ENCODE measurements at places on chromosomes 1 and 21. TPM values are rescaled to one million over a fixed set of nuclear protein-coding genes. Genes with fewer than 3 reads are reported as not detected.

DNA sequence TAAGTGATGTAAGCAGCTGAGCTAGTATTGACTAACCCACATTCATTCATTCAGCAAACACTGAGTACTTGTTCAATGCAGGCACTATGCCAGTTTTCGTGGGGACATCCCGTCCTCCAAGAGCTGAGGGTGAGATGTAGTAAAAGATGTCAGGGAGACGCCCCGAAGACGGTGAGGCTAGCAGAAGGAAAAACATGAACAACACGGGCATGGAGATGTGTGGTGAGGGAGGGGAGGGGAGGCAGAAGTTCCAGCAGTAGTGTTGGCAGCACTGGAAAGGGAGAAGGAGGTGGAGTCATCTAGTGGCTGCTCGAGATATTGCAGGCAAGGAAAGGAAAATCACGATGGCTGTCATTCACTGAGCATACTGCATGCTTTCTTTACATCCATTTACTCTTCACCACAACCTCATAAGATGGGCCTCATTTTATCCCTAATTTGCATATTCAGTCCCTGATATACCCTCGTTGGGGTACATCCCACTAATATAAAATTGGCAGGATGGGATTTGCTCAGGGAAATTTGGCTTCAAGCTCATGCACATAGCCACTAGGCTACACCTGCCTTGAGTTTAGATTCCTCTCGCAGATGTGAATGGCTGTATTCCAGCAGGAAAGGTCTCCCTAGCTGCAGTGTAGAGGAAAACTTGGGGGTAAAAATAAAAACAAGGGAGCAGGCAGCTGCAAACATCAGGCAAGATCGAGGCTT, 14.5 kb downstream of the PDZK1IP1 start:
- H3K4me1 ChIP-seq = no peaks in the 10 kb centered on the region
- peak; percentile 31 for DNase-seq
- no peak overlapping the region for H3K27ac ChIP-seq
- H3K27me3 ChIP-seq = no peaks in the 10 kb centered on the region
- H3K36me3 ChIP-seq = no peaks in the 10 kb centered on the region
- no peak overlapping the region for H3K4me3 ChIP-seq

DNA sequence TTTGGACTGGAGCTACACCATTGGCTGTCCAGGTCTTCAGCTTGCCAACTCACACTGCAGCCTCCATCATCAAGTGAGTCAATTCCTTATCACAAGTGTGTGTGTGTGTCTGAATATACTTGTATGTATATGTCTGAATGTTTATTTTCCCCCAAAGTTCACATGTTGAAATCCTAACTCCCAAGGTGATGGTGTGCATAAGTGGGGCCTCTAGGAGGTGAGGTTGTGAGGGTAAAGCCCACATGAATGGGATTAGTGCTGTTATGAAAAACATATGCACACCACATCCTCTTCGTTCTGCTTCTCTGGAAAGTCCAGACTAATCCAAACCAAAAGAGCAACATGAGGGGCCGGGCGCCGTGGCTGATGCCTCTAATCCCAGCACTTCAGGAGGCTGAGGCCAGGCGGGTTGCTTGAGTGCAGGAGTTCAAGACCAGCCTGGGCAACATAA, 48.7 kb upstream of the LBR start:
- H3K27me3 ChIP-seq = no peaks in the 10 kb centered on the region
- H3K4me3 ChIP-seq = no peak overlapping the region
- H3K27ac ChIP-seq = no peak overlapping the region
- DNase-seq = no peak
- H3K4me1 ChIP-seq = peaks cover 2% of the 10 kb centered on the region

- no peaks in the 10 kb centered on the region for H3K4me1 ChIP-seq
- no peaks in the 10 kb centered on the region for H3K27me3 ChIP-seq
- no peak overlapping the region for H3K4me3 ChIP-seq
- H3K36me3 ChIP-seq = no peaks in the 10 kb centered on the region
- no peak for DNase-seq
Observed at GRCh38 chr1:177706977-177707376, 262.9 kb downstream of the SEC16B start.

- H3K27ac ChIP-seq = no peak overlapping the region
- no peaks in the 10 kb centered on the region for H3K36me3 ChIP-seq
Observed at GRCh38 chr1:921011-921837, 2.5 kb upstream of the SAMD11 start.

- H3K4me3 ChIP-seq = peak overlapping the region; percentile 87
- H3K4me1 ChIP-seq = no peaks in the 10 kb centered on the region
- H3K27me3 ChIP-seq = no peaks in the 10 kb centered on the region
- no peak overlapping the region for H3K27ac ChIP-seq
- no peaks in the 10 kb centered on the region for H3K36me3 ChIP-seq
Observed at GRCh38 chr1:93446837-93447451, 974 bp upstream of the FNBP1L start.

DNA sequence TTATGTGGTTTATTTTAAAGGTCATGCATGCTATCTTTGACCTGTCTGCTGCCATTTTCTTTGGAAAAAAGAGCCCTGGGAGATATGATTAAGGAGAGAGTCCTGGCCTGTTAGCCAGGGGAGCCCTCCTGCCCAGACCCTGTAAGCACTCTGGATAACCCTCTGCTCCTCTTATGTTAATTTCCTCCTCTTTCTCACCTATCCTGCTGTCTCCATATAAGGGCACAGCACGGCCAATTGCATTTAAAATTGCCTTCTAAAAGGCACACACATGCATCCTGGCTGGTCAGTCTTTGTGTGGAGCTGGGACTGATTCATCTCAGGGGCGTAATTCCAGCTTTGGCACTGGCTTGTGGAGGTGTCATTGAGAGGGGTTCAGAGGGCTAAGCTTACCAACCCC, 158.9 kb downstream of the ST6GALNAC5 start:
- H3K4me1 ChIP-seq = no peaks in the 10 kb centered on the region
- no peak for DNase-seq
- no peak overlapping the region for H3K27ac ChIP-seq
- H3K36me3 ChIP-seq = no peaks in the 10 kb centered on the region

DNA sequence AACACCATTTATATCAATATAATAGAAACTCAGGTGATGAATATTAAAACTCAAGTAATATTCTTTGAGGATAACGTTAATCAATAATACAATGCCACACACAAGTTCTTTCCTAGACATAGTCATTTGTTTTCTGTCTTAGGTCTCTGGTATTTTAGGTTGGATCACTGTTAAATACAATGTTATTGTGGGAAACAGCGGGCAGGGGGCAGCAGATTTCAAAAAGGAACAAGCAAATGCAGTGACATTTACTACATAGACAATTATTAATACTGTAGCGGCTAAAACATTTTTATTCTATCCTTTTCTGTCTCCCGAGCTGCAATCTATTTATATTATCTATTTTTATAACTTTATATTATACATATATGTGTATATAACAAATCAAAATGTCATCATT, 186.4 kb upstream of the ZNHIT6 start:
- H3K27ac ChIP-seq = no peak overlapping the region
- DNase-seq = peak; percentile 4
- H3K36me3 ChIP-seq = no peaks in the 10 kb centered on the region
- no peak overlapping the region for H3K4me3 ChIP-seq
- no peaks in the 10 kb centered on the region for H3K4me1 ChIP-seq
- no peaks in the 10 kb centered on the region for H3K27me3 ChIP-seq

DNA sequence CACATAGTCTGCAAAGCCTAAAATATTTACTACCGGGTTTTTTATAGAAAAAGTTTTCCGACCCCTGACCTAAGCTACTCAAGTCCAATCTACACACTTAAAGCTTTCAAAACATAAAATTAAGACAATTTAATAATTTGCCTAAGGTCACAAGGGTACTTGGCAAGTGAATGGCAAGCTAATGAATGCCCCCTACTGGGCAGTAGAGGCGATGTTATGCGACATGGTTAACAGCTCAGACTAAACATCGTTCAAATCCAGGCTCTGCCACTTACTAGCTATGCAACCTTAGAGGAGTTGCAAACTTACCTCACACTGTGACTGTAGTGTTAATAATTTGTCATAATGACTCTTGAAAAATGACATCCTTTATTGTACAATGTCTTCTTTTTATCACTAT, 317.2 kb upstream of the NFIA start:
- no peaks in the 10 kb centered on the region for H3K36me3 ChIP-seq
- no peak for DNase-seq
- peaks cover 12% of the 10 kb centered on the region for H3K4me1 ChIP-seq
- no peaks in the 10 kb centered on the region for H3K27me3 ChIP-seq

GRCh38 chr21:35010447-35010846, 38.7 kb downstream of the RUNX1 start:
- H3K27me3 ChIP-seq = no peaks in the 10 kb centered on the region
- H3K4me3 ChIP-seq = no peak overlapping the region
- no peak for DNase-seq
- no peak overlapping the region for H3K27ac ChIP-seq
- peaks cover 11% of the 10 kb centered on the region for H3K4me1 ChIP-seq

DNA sequence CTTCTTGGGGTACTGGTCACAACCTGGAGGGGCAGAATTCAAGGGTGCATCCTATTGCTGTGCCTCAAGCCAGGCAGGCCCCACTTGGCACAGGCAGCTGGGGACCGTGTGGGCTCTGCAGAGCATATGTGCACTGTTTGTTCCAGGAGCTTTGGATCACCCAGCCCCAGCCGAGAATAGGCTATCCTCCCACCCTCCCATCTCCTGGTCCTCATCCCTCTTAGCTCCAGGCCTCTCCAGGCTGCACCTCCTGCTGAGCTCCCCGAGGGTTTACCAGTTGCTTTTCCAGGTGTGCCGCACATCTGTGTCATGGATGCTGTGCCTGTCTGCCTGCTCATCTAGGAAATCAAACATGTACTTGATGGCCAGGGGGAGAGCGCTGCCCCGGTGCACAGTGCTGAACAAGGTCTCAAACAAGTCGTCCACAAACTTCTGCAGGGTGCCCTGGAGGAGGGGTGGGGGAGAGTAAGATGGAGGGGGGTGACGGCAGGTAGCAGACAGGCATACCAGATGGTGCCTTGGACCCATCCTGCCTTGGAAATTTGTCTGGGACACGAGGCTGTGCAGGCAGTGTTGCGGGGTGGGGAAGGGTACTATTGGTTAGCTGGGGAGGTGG, 120.5 kb upstream of the CD34 start:
- H3K27me3 ChIP-seq = no peaks in the 10 kb centered on the region
- peaks cover 15% of the 10 kb centered on the region for H3K4me1 ChIP-seq
- H3K36me3 ChIP-seq = peaks cover 3% of the 10 kb centered on the region
- DNase-seq = no peak

- DNase-seq = no peak
- no peaks in the 10 kb centered on the region for H3K27me3 ChIP-seq
- H3K4me1 ChIP-seq = no peaks in the 10 kb centered on the region
Observed at GRCh38 chr1:20948101-20948500, 161.0 kb upstream of the HP1BP3 start.

DNA sequence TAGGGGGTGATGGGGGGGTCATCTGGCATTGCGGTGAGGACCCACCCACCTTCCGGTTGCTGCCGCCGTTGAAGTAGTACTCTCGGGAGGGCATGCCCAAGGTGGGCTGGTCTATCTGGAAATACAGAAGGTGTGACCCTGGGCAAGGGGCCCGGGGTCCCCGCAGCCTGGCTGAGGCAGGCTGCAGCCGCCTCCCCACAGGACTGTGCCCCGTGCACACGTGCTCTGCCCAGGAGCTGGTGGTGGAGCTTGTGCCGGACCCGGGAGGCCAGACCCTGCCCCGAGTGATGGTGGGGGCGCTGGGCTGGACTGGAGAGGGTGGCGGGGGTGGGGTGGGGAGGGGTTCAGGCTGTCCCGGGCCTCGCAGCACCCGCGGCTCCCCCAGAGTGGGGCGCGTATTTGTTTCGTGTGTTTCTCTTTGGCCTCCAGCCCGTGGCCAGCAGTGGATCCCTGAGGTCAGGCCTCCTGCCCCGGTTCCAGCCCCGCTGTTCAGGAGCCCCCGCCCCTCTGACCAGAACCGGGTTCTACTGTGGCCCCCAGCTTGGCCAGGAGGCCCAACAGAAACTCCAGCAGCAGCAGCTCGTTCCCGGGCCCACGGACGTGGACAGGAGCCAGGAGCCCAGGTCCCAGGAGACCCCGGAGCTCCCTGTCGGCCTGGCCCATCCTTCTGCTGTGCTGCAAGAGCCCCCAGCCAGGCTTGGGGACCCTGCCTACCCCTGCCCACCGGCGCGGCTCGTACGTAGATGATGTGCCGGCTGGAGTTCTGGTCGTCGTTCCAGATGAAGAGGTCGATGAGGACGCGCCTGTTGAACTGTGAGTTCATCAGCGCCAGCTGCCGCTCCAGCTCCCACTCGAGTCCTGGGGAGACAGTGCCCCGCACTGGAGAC, 19.2 kb downstream of the PRXL2B start:
- no peaks in the 10 kb centered on the region for H3K36me3 ChIP-seq
- H3K27me3 ChIP-seq = peaks cover 7% of the 10 kb centered on the region
- peaks cover 4% of the 10 kb centered on the region for H3K4me1 ChIP-seq
- no peak overlapping the region for H3K27ac ChIP-seq
- no peak for DNase-seq
- H3K4me3 ChIP-seq = no peak overlapping the region

Gene IL19
- not detected for total RNA-seq

Gene EBNA1BP2
- total RNA-seq = 81.6 TPM

Gene NOS1AP
- 0.94 TPM for total RNA-seq

Gene TRAF5
- 18.8 TPM for total RNA-seq

Gene KPRP
- total RNA-seq = not detected

Gene G0S2
- total RNA-seq = 15.1 TPM

Gene FCRL5
- total RNA-seq = not detected

Gene FCRL1
- total RNA-seq = not detected

Gene LHX8
- 0.52 TPM for total RNA-seq

Gene TFF3
- 0.84 TPM for total RNA-seq

Gene ACTL8
- 2.0 TPM for total RNA-seq
